ENCODE measurements at places on chromosomes 13 and 19.

- DNase-seq: peak; percentile 82
Observed at GRCh38 chr19:1725100-1726064, 27.9 kb upstream of the ONECUT3 start.

DNA sequence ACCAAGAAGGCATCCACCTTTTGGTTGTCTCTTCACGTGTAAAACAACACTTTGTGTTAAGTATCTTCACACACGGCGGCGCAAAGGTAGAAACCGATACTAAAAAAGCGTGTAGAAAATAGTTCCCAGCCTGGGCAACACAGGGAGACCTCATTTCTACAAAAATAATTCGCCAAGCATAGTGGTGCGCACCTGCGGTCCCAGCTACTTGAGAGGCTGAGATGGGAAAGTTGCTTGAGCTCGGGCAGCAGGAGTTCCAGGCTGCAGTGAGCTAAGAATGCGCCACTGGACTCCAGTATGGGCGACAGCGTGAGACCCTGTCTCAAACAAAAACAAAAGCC lies 573 bp upstream of the ERCC5 start:
- no peak for DNase-seq

DNA sequence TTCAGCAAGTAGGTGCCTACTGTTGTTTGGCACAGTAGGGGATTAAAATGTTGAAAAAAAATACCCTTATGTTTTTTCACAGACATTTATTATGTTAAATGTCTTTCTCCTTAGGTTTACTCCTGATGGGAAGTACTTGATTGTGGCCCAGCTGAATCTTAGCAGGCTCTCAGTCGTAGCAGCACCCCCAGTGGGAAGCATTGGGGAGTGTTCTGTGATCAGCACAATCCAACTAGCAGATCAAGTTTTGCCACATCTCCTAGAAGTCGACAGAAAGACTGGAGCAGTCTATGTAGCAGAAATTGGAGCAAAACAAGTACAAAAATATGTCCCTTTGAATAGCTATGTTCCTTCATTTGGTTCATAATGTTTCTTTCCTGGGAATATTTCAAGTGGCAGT lies 9.3 kb downstream of the NHLRC3 start:
- DNase-seq: no peak

DNA sequence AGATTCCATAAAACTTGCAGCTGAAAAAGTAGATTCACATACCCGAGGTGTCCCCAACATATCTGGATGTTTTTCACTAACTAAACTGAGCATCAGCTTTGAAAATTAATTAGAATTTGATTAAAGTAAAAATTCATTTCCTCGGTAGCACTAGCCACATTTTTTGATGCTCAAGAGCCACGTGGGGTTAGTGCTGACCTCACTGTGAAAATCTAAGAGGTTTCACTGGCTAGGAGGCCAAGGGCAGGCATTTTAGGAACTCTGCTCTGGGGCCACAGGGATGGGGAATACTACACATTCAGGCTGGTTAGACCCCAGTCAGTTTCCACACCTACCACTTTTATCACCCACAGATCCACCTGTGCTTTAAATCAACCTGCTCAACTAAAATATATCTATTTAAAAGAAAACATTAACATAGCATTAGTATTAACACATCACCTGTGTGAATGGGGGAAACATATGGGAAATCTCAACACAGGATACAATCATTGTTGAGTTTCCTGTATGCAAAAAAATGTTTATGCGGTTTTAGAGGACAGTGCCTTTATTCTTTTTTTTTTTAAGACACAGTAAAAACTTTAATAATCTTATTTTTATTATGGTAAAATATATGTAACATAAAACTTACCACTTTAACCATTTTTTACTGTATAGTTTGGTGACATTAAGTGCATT lies 45.5 kb downstream of the BRD4 start:
- no peak for DNase-seq

DNA sequence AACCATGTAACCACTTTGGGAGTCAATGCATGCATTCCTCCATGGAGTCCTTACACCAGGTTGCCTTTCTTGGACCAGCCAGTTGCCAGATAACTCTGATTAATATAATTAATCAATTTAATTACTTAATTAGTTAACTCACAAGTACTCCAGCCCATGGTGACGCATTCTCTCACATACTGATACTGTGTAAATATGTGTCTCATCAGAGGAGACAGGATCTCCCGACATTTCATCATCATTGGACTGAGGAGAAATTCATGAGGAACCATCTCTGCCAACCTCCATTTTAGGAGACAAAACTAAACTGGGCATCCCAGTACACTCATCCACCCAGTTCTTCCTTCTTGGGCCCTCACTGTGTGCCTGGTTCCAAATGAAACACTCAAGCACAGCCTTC lies 6.5 kb upstream of the CASP14 start:
- no peak for DNase-seq

- DNase-seq: no peak
Observed at GRCh38 chr13:44230736-44231135, 142.9 kb upstream of the SERP2 start.

DNA sequence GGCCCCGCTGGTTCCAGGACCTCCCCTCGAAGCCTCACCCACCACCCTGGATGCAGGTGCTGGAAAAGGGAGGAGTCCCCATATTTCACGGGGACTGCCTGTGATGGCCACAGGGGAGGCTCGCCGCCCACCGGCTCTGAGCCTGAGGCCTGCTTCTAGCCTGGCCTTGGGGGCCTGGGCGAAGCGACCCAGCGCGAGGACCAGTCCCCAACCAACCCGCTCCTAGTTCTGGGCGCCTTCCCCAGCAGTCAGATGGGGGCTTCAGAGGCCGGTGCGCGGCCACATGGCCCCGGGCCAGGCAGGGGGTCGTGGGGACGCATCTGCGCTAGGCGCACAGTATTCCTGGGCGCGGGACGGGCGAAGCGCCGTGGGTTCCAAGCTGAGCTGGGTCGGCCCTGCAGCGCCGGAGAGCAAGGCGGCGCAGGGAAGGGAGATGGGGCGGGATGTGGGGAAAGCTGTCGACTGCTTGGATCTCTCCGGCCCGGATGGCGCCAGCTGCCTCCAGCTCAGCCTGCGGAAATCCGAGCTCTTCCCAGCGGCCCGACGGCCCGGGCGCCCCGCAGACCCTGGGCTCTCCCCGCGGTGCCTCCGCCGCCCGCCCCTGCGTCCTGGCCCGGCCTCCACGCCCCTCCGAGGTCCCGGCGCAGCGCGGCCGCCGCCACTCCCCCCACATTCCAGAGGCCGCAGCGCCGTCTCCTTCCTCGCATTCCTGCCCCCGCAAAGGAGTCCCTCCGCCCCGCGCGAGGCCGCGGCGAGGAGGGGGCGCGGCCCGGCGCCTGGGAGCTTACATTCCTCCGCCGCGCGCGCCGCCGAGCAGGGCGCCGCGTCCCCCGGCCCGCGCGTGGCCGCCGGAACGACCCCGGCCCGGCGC lies at the start of gene WTIP:
TSS of gene WTIP (plus strand) at position 788 of the 871 bp plus-strand sequence. CDS start 217 bp downstream, outside the sequence.
- peak; percentile 86 for DNase-seq

GRCh38 chr19:8001995-8002849 lies 3.2 kb downstream of the ELAVL1 start:
- peak; percentile 88 for DNase-seq

- no peak for DNase-seq
Observed at GRCh38 chr19:41299046-41299754, 10.8 kb upstream of the CCDC97 start.

- no peak for DNase-seq
Observed at GRCh38 chr13:76503766-76504165, 382.4 kb downstream of the KCTD12 start.

DNA sequence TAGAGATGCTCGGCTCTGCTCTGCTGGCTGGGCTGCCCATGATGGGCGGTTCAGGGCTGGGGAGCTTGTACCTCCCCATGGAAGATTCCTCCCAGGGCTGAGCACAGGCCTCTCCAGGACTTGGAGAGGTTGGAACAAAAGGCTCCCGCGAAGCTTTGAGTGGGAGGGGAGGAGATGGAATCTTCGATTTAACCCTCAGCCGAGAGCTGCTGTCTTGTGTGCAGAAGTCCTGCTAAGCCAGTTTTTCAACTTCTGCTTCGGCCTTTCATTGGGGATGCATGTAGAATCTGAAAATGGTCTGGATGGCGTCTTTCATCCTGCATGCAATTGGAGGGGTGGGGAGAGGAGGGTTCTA lies 163.3 kb downstream of the KDM4B start:
- no peak for DNase-seq

GRCh38 chr13:50460358-50460757 lies 383.1 kb downstream of the DLEU7 start:
- DNase-seq: no peak

DNA sequence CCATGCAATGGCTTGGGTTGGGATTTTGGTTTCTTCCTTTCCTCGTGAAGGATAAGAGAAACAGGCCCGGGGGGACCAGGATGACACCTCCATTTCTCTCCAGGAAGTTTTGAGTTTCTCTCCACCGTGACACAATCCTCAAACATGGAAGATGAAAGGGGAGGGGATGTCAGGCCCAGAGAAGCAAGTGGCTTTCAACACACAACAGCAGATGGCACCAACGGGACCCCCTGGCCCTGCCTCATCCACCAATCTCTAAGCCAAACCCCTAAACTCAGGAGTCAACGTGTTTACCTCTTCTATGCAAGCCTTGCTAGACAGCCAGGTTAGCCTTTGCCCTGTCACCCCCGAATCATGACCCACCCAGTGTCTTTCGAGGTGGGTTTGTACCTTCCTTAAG lies 24.1 kb downstream of the SPC24 start:
- DNase-seq: no peak

DNA sequence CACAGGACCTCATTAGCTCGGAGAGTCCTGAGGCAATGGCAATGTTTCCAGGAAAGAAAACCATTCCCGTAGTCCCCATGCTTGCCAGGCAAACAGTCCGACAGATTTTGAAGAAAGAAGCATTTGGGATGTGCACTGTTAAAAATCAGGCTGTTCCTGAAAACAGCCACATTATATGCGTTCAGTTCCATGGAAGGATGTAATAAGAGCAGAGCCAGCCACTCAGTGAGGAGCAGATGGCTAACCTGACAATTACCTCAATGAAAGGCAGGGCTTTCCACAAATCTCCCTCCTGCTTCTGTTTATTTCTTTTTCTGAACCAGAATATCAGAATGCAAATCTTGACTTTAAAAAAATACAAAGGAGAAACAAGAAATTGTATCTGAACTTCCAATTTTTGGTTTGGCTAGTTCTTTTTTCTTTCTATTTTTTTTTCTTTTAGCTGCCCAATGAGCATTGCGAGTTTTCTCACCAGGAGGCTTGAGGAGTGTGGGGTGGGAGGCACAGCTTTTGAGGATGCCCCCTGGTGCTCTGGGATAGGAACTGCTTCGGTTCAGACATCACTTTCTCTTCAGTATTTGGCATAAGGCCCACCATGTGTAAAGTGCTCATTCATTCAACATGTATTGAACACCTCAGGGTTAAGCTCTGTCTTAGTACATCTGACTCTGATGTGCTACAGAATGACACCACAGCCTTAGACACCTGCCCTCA lies 124.2 kb downstream of the TBC1D4 start:
- no peak for DNase-seq

GRCh38 chr13:19791953-19792537 lies 9.3 kb upstream of the PSPC1 start:
- no peak for DNase-seq

DNA sequence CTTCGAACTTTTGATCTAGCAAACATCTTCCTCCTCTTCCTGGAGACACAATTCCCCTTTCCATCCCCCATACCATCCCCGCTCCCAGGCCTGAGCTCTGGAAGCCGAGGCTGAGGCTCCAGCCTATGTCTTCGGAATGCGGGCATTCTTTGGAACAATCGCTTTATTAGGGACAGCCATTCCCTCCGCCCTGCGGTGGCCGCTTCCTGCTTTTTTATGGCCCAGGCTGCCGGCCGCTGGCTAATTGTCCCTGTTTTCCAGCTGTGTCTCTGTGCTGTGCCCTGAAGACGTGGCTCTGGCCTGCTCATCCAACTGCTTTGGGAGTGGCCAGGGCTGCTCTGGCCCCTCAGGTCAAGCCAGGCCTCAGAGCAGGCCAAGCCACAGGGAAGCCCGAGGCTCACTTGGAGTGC lies 2.1 kb upstream of the CDX2 start:
- peak; percentile 52 for DNase-seq

DNA sequence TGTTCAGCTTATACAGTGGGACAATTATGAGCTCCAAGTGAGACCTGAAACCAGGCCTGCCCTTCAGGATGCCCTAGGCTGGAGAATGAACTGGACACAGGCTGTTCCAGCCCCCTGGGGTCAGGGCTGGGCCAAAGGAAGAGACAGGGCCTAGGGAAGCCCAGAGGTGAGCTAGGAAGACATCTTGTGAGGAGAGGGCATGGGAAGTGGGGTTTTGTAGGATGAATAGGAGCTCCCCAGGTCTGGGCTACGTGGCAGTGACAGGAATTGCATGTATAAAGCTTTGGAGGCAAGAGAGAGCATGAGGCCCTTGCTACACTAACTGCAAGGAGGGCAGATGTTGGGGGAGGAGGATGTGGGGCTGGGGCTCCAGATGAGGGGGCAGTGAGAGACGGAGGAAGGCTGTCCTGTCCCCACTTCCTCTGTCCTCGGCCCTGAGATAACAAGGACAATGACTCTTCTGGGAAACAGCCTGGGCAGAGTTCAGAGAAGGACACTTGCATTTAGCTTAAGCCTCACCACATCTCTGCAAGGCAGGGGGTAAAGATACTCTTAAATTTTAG lies 1.5 kb upstream of the TBXA2R start:
- no peak for DNase-seq

- DNase-seq: no peak
Observed at GRCh38 chr19:3099347-3100145, 5.4 kb downstream of the GNA11 start.

- no peak for DNase-seq
Observed at GRCh38 chr19:15282311-15282705, 50.0 kb downstream of the BRD4 start.

DNA sequence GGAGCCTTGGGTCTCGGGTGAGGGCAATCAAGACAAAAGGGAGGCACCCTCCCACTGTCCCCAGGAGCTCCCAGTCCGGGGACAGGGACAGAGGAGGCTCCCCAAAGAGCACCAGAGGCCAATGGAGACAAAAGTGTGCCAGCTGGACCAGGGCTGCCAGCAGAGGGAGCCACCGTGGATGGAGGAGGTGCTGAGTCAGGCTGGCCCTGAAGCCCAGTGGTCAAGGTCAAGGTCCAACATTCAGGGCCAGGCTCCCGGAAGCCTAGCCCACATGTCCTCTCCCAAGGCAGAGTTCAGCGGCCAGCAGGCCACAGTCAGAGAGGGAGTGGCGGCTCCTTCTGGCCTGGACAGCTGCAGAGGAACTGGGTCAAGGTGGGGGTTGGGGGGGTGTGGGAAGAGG lies 8.4 kb downstream of the COL5A3 start:
- DNase-seq: no peak

DNA sequence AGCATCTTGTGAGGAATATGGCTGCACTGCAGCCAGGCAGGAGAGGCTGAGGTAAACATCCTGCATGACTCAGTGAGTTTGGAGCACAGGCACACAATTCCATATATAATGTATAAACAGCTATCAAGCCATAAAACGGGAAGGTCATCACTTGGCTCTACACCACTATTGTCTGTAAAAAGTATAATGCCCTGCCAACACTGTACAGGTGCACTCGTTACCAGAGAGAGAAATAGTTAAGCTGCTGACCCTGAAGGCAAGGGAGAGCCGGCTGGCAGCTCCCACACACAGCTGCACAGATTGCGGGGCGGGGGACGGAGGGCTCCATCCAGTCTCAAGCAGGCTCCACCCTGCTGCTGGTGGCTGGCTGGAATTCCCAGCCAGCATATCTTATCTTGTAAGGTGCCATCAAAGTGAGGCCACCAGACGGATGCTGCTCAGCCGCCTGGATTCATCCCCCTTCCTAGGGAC lies 668.1 kb downstream of the SLITRK5 start:
- DNase-seq: no peak

GRCh38 chr19:50972795-50973376 lies 3.5 kb upstream of the KLK6 start:
- DNase-seq: no peak

- DNase-seq: peak; percentile 89
Observed at GRCh38 chr13:75481176-75482069, 546 bp downstream of the TBC1D4 start.

GRCh38 chr13:73450583-73450982 lies 391.8 kb downstream of the KLF5 start:
- no peak for DNase-seq
